GM23248 (cell line): ENCODE measurements at places on chromosomes 1 and 21. TPM values are rescaled to one million over a fixed set of nuclear protein-coding genes. Genes with fewer than 3 reads are reported as not detected.
A peak's percentile ranks its signal among the peaks of the same experiment; 100 is the strongest.

Gene RUNX3
- 1.3 and 1.4 TPM in 2 replicates for polyA plus RNA-seq

Gene NUP210L
- polyA plus RNA-seq: not detected in 2 replicates

Gene SH2D1B
- 0.38 TPM in 1 of 2 replicates, not detected in the other for polyA plus RNA-seq

Gene NKAIN1
- polyA plus RNA-seq: not detected in 2 replicates

Gene PHLDA3
- 112 and 117 TPM in 2 replicates for polyA plus RNA-seq

Gene GIPC2
- 0.68 and 0.75 TPM in 2 replicates for polyA plus RNA-seq

Gene KLHL20
- 19.2 and 22.7 TPM in 2 replicates for polyA plus RNA-seq

Gene IL23R
- not detected in 2 replicates for polyA plus RNA-seq

Gene B4GALT2
- polyA plus RNA-seq: 27.3 and 28.9 TPM in 2 replicates

- no peak for DNase-seq
Observed at GRCh38 chr1:7478142-7478790, 292.8 kb upstream of the VAMP3 start.

DNA sequence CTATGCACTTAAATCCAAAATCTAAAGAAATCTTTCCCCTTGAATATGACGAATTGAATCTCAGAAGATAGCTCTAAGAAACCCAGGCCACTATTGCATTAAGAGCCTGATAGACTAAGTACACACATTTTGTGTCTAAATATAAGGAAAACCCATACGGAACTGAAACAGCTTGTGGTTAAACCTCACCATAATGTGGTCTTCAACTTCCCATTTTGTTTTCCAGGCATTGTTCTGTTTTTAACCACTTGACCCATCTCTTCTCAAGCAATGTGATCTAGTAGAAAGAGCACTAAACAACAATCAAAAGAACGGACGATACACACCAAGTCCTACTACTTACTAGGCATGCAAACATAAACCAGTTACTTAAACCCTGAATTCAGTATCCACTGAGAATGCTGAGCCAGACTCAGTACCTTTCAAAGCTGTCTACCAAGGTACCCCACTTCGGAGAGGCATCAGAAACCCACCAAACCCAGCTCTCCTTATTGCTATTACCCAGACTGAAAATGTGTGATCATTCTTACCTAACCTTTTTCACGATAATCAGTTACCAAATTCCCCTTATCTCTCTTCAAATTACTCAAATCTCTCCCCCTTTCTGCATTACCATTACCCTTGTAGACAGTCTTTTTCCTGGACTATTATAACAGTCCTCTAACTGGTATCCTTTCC lies 12.8 kb downstream of the OTUD7B start:
- DNase-seq: no peak

DNA sequence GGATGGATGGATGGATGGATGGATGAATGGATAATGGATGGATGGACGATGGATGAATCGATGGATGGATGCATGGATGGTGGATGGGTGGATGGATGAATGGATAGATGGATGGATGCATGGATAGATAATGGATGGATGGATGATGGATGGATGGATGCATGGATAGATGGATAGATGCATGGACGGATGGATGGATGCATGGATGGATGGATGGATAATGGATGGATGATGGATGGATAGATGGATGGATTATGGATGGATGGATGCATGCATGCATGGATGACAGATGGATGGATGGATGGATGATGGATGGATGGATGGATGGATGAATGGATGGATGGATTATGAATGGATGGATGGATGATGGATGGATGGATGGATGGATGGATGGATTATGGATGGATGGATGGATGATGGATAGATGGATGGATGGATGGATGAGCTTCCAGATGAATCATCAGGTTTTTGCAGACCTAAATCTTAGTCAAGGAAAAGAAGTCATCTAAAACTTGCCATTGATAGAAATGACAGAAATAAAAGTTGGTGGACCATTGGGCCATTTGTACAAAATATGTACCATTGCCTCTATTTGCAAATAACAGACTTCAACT lies 175.4 kb upstream of the KLHDC7A start:
- no peak for DNase-seq

DNA sequence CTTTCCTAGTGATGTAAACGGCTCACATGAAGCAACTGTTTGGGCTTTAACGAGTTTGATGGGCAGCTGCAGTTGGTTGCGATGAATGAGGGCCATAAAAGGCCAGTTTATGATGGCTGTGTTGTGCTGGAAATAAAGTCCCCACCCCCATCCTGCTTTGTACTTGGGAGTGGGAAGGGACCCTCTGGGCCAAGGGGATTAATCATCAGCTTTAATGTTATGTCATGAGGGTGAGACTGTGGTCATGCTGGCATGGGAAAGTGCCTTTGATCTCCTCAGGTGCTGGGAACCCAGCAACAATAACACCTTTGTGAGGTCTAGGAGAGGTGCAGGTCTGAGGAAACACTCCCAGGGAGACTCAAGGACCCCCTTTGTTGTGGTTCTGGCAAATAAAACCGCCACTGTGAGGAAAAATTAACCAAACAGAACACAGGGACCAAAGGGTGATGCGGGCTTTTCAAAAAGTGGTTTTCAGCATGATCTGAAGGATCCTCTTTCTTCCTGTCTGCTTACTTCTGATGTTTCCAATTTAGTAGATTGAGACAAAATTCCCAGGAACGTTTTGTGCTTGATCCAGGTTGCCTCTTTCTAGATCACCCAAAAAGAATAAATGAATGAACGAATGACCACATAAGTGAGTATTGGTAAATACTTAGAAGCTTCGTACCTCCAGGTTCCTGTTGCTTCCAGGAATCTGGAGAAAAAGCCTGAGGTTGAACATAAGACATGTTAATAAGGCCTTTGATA lies 257.8 kb upstream of the HOOK1 start:
- DNase-seq: no peak

- peak; percentile 53 for DNase-seq
Observed at GRCh38 chr21:42467140-42467983, 28.7 kb downstream of the RSPH1 start.

GRCh38 chr1:5765997-5766913 lies 226.0 kb downstream of the NPHP4 start:
- no peak for DNase-seq

- no peak for DNase-seq
Observed at GRCh38 chr21:33973268-33973667, 57.7 kb upstream of the ATP5PO start.

DNA sequence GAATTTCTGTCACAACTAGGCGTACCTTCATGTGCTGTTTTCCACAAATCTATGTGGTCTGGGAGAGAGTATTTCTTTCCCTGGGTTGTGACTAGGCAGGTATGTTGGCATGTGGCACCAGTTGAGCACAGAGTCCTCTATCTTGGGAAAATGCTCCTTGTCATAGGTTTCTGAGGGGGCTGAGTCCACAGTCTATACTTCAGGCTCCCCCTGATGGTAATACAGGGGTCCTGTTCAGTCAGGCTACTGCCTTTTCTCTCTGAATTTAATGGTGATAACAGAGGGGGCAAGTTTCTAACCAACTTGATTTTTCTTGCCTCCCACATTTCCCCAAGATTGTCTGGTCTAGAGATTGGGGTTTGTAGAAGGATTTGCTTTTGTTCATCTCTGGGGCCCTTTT lies 35.8 kb downstream of the VANGL1 start:
- DNase-seq: no peak

DNA sequence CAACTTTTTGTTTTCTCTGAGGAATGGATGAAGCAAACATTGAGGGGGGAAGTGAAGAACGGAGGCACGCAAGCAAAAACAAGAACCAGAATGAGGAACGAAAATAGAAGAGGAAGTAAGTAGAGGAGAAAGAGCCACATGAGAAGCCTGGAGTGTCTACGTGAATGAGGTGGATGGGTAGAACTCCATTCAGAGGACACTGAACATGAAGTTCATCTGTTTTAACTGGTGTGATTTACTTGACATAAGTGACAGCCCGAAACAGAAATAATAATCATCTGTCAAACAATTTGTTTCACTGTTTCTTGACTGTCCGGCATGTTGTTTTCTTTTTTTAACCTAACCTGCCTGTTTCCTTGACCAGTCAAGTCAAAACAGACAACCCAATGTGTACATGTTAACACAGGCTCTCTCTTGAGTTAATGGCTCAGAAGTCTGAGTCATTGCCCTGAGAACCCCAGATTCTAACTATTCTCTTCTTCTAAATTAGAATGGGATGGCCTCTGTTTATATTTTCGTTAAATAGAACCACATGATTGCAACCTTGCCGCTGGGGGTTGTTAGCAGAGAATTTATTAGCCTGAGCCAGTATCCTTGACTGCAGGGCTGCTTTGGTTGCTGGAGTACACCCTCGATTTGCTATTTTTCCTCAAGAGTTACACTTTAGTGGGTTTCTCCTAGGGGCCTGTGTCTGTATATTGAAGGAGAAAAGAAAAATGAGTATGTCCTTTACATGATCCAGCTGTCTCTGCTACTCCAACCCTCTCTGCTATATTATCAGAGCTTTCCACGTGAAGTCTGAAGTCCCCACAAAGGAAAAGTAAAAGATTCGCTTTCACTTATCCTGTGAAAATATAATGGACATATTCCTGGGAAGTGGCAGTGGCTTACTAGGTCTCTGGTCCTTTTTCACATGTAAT lies 151.7 kb downstream of the ZC3H11B start:
- DNase-seq: peak; percentile 76

GRCh38 chr1:46522184-46522968 lies 29.1 kb downstream of the KNCN start:
- DNase-seq: peak; percentile 91

- no peak for DNase-seq
Observed at GRCh38 chr1:30600258-30600657, 123.1 kb downstream of the MATN1 start.

DNA sequence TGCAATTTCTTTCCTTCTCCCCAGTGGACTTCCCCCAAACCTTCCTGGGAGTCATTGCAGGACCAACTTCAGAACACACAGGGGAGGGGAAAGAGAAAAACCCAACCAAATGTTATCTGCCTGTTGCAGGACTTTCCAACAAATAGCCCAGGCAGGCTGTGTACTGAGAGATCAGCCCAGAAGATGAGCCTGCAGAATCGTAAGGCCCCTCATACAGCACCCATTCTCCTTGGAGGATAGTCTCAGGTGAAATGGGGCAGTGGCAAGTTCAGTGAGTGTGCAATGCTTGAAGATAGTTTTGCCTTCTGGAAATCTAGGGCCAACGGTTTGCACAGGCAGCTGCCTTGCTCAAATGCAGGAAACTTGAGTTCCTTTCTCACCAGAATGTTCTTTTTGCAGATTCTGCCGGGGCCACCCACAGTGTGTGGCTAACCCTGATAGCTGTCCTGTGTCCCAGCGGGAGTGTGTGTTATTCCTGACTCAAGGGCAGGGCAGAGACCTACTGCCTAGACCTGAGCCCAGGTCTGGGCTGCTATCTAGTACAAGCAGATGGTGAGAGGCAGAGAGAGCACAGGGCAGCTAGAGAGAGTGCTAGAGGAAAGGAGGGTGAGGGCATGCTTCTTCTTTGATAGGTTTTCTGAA lies 48.8 kb downstream of the GADD45A start:
- DNase-seq: no peak

- no peak for DNase-seq
Observed at GRCh38 chr1:29577512-29577911, 341.2 kb downstream of the PTPRU start.

- DNase-seq: no peak
Observed at GRCh38 chr1:220884981-220885918, 6.0 kb downstream of the HLX start.

GRCh38 chr1:22350924-22351767 lies 100.5 kb upstream of the ZBTB40 start:
- no peak for DNase-seq

- DNase-seq: no peak
Observed at GRCh38 chr1:71940261-71940660, 342.1 kb downstream of the NEGR1 start.

GRCh38 chr1:196651637-196652215 lies at the start of gene CFH:
CFH (plus strand) TSS chr1:196652043; CDS start chr1:196652118, 75 bp downstream.
- peak; percentile 85 for DNase-seq

DNA sequence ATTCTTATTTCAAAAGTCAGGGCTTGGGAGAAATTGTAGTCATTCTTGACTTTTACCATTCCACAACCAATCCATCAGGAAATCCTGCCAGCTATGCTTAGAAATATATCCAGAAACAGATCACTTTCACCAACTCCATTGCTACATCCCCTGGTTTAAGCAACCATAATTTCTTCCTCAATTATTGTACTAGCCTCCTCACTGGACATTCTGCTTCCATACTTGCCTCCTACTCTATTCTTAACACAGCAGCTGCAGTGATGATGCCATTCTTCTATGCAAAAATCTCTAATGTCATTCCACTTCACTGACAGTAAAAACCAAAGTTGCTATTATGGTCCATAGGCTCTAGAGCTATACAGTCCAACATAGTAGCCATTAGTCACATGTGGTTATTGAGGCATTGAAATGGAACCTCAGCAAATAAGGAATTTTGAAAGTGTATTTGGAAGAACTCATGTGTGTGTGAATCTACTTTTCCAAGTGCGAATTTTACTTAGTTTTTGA lies 110.7 kb upstream of the KIAA0040 start:
- no peak for DNase-seq

DNA sequence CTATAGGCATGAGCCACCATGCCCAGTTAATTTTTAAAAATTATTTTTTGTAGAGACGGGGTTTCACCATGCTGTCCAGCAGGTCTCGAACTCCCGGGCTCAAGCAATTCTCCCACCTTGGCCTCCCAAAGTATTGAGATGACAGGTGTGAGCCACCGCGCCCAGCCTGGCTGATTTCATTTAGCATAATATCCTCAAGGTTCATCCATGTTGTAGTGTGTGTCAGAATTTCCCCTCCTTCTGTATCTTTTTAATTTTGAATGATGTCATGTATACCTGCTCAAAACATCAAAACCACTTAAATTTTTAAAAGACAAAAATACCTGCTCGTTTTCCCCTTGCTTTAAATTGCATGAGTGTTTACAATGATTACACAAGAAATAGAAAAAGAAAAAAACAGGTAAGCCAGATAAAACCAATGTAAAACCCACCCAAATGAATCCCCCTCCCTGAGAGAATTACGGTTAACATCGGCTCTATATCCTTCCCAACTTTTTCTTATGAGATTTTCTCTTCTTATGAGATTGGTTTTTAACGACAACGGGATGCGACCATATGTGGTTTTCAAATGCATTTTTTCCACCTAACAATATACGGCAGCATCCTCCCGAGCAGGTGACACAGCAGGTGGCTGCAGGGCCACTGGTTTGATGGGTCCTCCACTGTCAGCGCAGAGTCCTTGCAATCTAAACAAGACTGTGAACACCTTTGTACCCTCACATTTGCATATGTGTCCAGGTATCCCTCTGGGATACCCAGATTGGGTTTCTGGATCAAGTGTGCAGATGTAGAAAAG lies 22.1 kb downstream of the IFFO2 start:
- DNase-seq: no peak

- no peak for DNase-seq
Observed at GRCh38 chr1:205581321-205581980, 50.4 kb downstream of the ELK4 start.
